Amygdala (tissue), 56 donors: ENCODE measurements at places on chromosomes 11 and 22.

- no peak for DNase-seq
Measured at GRCh38 chr11:112129656-112130055, 34.2 kb downstream of the IL18 start.

DNA sequence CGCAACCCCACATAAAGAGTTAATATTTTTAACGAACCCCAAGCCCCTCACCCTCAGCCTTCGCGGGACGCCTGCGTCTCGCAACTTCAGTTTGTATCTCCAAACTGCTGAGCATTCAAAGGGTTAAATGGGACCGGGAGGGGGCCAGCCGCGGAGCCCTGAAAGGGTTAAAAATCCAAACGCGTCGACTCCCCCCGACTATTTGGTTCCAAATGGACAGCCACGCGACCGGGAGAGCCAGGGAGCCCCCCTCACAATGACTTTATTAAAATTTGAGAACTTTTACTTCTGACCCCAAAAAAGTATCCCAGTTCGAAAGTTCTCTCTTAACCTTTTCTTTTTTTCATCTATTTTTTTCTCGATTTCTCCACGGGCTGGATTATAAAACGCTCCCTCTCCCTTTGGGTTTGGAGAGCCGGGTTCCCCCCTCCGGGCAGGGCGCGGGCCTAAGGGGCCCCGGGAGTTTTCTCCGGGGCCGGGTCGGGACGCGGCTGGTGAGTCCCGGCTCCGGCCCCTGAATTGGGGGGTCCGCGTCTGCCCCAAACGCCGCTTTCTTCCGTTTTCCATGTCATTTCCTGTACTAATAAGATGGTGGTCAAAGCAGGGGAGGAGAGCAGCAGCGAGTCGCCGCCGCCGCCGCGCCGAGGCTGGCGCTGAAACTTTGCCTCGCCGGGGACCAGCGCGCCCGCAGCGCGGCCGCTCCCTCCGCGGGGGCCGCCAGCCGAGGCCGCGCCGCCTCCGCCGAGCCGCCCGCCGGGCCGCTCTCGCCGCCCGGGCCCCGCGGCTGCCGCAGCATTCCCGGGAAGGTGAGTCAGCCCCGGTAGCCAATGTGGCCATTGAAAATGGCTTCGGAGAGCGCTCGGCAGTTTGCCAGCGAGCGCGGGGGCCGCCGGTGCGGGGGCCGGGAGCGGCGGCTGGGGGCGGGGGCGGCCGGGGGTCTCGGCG lies at the start of gene PRDM11:
TSS of gene PRDM11 (plus strand) at position 568 of the 945 bp plus-strand sequence. CDS start 35,128 bp downstream, outside the sequence.
- DNase-seq: peak; percentile 77

- DNase-seq: no peak
Measured at GRCh38 chr22:39469326-39469680, 12.5 kb downstream of the MGAT3 start.

DNA sequence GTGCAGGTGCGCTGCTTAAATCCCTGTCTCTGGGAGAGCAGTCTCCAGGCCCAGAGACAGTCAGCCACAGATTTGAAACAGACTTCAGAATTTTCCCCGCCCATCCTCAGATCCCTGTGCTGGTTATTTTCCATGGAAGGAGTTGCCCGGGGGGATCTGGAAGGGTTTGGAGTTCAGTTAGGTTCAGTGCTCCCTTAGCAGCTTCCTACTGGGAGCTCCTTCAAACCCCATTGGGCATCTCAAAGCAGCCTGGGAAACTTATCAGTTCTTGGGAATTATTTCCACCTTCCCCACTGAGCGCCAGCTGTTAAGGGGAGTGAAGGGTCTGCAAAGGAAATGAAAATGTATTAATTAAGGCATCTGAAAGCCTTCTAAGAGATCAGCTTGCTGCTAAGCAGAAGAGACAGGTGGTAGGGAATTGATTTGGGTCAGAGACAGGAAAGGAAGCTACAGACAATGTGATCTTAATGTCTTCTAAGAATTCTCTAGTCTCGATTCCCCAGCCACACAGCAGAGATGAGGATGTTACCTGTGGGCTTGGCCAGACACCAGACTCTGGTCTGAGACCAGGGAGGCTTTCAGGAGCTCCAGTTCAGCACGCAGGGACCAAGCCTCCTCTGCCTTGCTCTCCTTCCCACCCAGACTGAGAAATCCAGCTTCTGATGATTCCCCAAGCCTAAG lies 106.2 kb upstream of the TBCEL start:
- DNase-seq: no peak

GRCh38 chr11:6475936-6476335 lies 2.2 kb upstream of the TRIM3 start:
- DNase-seq: no peak

DNA sequence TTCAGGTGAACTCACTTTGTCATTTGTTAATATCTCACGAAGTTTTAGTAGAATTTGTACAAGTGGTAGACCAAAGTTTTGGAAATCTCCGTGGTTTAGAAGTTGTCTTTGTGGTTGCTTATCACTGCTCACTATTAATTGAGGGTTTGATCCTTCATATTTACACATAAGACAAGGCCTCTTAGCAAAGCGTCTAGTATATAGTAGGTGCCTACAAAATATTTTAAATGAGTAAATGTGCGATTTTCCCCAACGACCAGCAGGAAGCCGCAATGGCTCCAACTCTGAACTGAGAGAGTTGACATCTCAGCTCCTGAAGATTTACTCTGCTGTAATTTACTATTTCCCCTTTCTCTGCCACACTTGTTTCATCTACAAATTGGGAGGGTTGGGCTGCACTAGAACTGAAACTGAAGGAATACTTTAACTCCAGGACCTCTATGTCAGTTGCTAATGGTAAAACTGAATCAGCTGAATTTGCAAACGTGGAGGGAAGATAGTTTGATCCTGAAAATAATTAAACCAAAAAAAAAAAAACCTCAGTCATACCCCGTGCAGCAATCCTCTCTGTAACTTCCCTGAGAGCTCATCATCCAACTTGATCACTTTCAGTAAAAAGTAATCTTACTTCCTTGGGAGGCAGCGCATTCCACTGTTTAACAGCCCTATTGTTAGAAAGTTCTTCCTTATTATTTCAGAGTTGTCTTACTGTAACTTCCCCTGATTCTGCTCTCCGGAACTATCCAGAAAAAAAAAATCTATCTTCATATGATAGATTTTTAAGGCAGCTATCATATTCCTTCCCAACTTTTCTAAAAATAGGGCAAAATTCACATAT lies 1.3 kb upstream of the SBF2 start:
- no peak for DNase-seq

DNA sequence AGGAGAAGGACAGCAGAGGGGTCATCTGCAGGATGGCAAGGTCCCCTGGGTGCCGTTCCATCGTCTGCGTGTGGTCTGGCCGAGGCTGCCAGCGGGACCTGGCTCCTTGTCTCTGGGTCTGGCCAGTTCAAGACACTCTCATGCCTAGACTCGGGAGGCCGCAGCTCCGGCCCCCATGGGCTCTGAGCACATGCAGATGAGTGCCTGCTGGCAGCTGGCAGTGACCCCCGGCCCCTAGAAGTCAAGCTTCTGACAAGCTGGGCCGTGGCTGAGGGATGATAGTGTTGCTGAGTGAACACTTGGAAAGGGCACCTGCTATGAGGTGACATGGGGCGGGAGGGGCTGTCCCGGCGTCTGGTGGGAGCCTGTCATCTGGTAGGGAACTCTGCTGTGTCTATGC lies 1180.6 kb downstream of the BRD1 start:
- no peak for DNase-seq

DNA sequence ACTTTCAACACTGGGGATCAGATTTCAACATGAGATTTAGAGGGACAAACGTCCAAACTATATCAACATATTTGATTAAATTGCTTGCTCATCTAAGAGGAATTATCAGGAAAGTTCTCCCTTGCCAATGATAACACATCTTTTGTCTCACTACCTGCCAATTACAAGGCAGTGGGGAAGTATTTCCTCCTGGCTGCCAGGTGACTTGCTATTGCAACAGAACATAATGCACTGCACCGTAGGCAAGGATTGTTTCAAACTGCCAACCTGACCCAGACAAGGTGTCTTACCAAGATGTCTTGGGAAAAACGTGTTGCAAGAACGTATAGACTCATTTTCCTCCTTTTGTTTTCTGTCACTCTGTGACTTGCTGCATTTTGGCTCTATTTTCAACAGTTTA lies 711.6 kb downstream of the METTL15 start:
- DNase-seq: no peak

GRCh38 chr11:104934594-104934993 lies 33.8 kb downstream of the CASP4 start:
- no peak for DNase-seq

GRCh38 chr22:29772170-29772641 lies 5.0 kb downstream of the UQCR10 start:
- DNase-seq: no peak

- DNase-seq: no peak
Measured at GRCh38 chr11:22903782-22904181, 43.5 kb upstream of the CCDC179 start.

GRCh38 chr11:32433914-32434355 lies 1.4 kb downstream of the WT1 start:
- no peak for DNase-seq

GRCh38 chr22:50731811-50732624 lies 6.0 kb upstream of the ACR start:
- no peak for DNase-seq

DNA sequence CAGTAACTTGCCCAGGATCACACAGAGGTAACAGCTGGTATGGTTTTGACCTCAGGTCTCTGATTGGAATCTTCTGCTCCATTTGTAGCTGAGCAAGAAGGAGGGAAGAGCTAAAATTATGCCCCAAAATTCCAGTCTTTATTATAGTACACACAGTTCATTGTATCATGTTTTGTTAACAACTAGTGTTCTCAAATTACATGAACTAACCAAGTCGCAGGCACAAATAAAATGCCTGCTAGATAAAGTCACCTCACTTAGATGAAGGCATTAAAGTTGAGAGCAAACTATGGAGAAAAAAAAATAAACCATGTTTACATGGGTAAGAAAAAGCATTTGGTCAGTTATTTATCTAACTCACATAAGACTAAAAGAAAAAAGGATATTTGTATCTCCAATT lies 58.8 kb downstream of the PDGFD start:
- DNase-seq: no peak

DNA sequence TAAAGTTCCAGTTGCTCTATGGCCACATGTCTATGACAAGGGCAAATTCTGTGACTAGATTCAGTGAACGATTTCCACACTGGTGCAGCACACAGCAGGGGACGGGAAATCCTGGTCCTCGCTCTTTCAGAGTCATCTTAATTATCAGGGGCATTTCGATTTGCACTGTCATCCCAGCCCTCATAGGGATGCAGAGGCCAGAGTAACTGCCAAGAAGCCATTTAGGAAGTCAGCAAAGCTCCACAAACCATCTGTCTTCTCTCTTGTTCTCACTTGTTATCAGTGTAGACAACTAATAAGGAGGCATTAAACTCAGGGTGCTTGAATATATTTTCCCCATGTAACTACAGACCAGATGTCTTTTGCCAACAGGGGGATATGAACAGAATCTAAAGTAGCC lies 151.7 kb downstream of the STK33 start:
- no peak for DNase-seq

DNA sequence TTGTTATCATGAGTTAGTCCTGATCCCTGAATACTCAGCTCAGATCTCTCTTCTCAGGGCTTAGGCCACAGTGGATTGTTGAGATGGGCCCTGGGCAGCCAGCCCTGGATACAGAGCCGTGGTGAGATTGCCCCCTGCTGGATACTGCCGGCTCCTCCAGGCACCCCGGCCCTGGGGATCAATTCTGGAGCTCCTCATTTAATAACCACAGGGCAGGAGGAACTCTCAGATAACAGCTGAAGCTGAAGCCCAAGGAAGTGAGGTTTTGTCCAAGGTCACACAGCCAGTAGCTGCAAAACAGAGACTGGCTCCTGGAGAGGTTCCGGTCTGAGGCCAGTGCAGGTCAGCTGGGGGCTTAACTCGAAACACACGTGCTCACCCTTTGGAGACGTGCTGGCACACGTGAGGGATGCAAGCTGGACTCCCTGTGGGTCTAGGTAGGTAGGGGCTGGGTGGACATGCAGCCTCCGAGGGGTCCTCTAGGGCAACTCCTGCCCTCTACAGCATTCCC lies 16.0 kb downstream of the USH1C start:
- DNase-seq: peak; percentile 64

GRCh38 chr11:73072935-73073481 lies 69.1 kb downstream of the FCHSD2 start:
- no peak for DNase-seq

- DNase-seq: no peak
Measured at GRCh38 chr11:102138670-102139069, 28.4 kb downstream of the YAP1 start.

GRCh38 chr22:44391481-44392445 lies 79.0 kb upstream of the SHISAL1 start:
- DNase-seq: no peak

GRCh38 chr22:50190941-50191741 lies 5.4 kb downstream of the TRABD start:
- no peak for DNase-seq

- no peak for DNase-seq
Measured at GRCh38 chr11:10450462-10451425, 4.3 kb upstream of the AMPD3 start.

GRCh38 chr11:3165916-3166267 lies 782 bp upstream of the OSBPL5 start:
- DNase-seq: no peak

DNA sequence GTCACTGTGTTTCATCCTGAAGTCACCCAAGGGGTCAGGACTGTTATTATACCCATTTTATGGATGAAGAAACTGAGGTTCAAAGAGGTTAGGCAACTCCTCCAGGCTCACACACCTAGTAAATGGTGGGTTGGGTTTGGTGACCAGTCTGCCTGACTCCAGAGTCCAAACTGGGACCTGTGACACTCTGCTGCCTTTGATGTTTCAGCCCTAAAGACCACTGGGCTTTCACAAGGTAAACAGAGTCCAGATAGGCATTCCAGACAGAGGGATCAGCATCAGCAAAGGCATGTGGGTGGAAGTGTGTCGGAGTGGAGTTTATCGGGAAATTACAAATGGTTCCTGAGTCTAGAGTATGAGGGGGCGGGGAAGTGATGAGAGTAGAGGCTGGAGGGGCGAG lies 38.5 kb downstream of the MICAL2 start:
- DNase-seq: no peak

DNA sequence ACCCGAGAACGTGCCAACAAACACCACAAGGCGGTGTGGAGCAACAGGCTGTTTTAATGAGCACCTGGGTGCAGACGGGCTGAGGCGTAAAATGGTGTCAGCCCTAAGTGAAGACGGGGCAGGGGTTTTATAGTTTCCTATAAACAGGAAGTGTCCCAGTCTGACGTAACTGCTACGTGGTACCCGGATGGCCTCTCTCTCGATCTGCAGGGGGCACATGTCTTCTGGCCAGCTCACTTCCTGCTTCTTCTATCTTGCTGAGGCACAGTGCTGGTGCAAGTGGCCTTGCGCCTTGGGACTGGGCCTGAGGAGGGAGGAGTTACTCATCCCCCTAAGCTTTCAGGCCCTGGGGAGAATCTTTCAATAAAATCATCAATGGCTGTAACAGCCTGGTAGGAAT lies 20.9 kb downstream of the OOSP3 start:
- no peak for DNase-seq

- no peak for DNase-seq
Measured at GRCh38 chr11:57772562-57772961, 11.0 kb downstream of the CTNND1 start.
